ENCODE measurements at places on chromosomes 5 and 9.
A peak's percentile ranks its signal among the peaks of the same experiment; 100 is the strongest.

GRCh38 chr9:126403397-126403796 is 76.8 kb downstream of the MVB12B start:
- DNase-seq, result no peak

DNA sequence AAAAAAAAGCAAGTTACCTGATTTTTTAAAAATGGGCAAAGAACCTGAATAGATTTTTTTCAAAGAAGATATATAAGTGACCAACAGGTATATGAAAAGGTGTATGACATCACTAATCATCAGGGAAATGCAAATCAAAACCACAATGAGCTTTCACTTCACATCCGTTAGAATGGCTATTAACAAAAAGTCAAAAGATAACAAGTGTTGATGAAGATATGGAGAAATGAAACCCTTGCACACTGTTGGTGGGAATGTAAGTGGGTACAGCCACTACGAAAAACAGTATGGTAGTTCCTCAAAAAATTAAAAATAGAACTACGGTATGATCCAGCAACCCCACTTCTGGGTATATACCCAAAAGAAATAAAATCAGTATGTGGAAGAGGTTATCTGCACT is 134.8 kb downstream of the UGCG start:
- no peak for DNase-seq

DNA sequence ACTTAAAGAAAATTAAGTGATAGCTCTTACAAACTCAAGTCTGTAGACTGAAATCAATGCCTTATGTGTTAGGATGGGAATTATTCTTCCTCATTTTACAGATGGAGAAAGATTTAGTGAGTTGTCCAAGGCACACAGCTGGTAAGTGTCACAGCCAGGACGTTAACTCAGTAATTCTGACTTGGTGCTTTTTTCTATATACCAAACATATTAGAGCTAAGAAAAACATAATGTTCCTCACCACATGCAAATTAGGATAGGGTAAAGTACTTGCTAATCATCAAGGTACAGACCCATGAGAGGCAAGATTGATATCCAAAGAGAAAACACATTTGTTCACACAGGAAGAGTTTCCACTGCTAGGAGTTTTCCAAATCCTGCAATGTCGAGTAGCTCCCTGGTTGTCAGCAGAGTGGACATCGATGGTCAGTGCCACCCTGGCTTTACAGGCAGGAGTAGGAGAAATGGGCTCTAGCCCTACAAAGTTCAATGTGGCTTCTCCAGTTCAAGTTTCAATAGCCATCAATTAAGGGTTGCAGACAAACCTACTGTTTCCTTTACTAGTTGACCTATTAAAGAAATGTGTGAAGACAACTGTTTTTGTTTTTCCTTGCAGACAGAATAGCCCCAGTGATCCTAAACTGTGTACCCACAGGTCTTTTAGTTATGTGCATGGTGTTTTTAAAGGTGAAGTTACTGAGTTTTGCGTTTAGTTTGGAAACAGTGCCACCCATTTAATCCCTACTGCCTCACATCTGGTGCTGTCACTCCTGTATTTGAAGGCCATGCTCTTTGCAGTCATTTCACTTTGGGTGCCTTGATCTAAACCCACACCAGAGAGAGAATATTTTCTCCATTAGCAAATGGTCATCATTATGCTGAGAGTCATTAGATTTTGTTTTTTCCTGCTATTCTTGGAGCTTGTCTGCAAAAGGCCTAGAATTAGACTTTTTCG is 460.8 kb upstream of the SMARCA2 start:
- no peak for DNase-seq

- no peak for DNase-seq
Observed at GRCh38 chr9:127509261-127509954, 58.1 kb downstream of the LRSAM1 start.

DNA sequence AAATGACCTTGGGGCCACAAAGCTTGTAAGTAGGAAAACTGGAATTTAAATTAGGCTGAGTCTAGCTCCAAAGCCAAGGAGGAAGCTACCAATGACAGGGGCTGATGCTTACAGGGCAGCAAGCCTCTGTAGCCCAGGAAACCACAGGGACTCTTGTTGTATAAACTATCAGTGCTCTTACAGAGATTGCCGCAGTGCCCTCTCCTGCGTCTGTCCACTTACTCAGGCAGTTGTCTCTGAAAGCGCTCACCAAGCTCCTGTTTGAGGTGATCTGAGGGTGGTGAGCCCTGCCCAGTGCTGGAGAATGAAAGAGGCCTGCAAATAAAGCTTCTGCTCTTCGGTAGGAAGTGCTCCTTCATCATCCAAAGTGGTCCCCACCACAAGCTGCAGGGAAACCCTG is 498.8 kb downstream of the ARHGEF28 start:
- DNase-seq, result no peak

- DNase-seq, result peak; percentile 29
Observed at GRCh38 chr5:33441241-33442177, 744 bp downstream of the TARS1 start.

DNA sequence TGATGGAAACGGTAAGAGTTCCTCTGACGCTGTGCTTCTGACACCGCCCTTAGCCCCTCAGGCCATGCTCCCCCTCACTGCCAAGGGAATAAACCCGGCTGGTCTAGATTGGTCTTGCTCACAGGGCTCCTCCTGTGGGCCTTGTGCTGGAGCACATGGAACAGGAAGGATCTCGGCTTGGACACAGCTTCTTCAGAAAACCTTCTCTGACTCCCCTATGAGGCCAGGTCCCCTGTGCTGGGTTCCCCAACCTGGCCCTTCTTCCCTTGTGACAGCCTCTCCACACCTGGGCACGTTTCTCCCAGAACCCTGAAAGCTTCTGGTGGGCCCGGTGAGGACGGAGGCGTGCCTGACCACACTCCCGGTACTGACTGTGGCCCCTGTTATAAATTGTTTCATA is 8.2 kb downstream of the SPATA31E1 start:
- DNase-seq, result no peak

DNA sequence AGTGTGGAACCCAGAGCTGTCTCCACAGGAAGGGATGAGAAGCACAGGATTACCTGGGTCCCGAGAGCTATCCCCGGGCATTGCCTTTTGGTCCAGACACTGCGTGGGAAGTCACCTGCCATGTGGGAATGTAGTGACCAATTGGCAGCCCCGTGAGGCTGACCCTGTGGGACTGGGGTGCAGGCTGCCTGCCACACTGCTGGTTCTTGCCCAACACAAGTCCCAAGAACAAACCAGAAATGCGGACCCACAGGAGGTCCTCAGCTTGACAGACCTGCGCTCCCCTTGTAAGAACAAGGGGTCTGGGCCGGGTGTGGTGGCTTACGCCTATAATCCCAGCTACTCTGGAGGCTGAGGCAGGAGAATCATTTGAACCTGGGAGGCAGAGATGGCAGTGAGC is 2.4 kb upstream of the FGD3 start:
- no peak for DNase-seq

DNA sequence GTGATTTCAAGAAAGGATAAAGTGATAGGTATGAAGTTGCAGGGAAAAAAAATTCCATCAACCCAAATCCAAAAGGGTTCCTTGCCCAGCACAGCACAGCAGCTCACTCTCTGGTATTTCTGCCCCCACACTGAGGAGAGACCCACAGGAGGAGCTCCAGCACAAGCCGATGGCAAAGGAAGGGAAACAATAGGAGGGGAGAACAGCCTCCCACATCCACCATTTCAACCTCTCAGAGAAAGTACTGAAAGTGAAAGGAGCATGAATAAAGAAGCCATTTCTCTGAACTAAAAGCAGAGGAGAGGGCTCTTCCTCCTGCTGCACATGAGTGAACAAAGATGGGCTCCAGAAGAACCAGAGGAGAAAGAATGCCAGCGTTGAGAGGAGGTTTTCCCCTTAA is 54.9 kb upstream of the ZSWIM6 start:
- no peak for DNase-seq

GRCh38 chr9:28981129-28981528 is 1407.8 kb upstream of the C9orf72 start:
- no peak for DNase-seq

GRCh38 chr5:172775326-172776234 is 4.6 kb upstream of the DUSP1 start:
- peak; percentile 34 for DNase-seq

GRCh38 chr9:35432076-35432475 is 57.8 kb upstream of the RUSC2 start:
- no peak for DNase-seq

GRCh38 chr5:57368010-57368409 is 114.6 kb downstream of the ACTBL2 start:
- no peak for DNase-seq

GRCh38 chr5:73789851-73790281 is 163.9 kb downstream of the ARHGEF28 start:
- DNase-seq, result no peak

DNA sequence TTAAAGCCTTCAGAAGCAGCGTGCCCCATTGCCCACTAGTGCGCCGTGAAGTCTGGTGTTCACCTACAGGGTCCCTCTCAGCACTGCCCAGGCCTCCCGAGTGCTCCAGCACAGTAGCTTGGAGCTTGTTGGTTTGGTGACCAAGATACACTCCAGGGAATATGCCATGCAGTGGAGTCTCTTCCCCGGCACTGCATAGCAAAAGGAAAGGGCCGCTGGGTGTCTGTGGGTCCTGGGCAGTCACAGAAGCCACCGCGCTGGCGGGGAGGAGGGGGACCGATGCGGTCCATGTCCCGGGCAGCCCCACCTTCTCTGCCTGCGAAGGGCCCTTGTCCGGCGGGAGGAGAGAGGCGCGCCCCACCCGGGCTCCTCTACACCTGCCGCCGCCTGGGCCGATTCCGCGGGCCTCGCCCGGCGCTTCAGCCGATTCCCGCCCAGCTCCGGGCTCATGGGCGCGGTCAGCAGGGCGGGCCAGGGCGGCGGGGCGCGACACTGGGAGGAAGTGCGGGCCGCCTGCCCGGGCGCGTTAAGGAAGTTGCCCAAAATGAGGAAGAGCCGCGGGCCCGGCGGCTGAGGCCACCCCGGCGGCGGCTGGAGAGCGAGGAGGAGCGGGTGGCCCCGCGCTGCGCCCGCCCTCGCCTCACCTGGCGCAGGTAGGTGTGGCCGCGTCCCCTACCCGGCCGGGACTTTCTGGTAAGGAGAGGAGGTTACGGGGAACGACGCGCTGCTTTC is at the start of gene SYK:
Gene SYK, plus strand, starts transcription at position 579 of the 732 bp plus-strand sequence. CDS start 42,080 bp downstream, outside the sequence.
- DNase-seq, result peak; percentile 8

GRCh38 chr9:1604942-1605560 is 410.1 kb upstream of the SMARCA2 start:
- no peak for DNase-seq

Measured in CD4-positive, alpha-beta T cell treated with Interleukin-10 for 1 hour (primary cell).